T-cell (primary cell): ENCODE measurements at places on chromosomes 2 and 18. TPM values are rescaled to one million over a fixed set of nuclear protein-coding genes. Genes with fewer than 3 reads are reported as not detected.

GRCh38 chr2:223214394-223215253, 162.6 kb downstream of the KCNE4 start:
- DNase-seq = no peak

DNA sequence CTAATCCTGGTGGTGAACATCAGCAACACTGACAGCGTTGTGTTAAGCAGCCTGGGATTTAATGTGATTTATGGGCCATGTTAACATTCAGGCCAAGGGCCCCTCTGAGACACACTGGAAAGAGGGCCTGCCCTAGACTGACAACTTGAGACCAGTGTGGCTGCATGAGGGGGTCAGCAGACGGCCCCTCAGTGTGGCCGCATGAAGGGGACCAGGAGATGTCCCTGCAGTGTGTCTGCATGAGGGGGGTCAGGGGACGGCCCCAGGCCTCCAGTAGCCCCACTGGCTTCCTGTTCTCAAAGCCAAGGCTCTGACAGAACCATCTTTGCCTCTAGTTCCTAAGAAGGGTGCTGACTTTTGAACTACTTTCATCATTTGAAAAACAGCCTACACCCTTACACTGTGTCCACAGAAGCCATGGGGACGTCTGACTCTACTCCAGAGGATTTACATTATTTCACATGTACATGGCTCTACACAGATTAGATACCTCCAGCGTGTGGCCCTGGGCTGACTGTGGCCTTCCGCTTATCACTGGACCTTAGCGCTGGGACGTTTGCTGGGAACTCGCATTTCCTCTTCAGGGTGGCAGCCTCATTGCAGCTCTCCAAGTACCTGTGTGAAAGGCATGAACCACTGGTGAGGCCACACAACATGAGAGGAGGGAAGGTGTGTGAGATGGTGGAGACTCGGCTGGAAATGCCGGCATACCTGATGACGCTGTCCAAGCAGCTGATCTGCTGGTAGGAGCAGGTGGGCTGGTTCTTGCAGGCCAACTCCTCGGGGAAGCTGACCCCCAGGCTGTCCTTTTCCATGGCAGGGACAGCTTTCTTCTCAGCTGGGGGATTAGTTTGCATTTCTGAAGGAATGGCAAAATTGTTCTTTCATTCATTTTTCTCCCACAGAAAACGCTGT, 18.2 kb upstream of the HES6 start:
- DNase-seq = no peak

- DNase-seq = no peak
Measured at GRCh38 chr2:608711-609110, 68.5 kb downstream of the TMEM18 start.

DNA sequence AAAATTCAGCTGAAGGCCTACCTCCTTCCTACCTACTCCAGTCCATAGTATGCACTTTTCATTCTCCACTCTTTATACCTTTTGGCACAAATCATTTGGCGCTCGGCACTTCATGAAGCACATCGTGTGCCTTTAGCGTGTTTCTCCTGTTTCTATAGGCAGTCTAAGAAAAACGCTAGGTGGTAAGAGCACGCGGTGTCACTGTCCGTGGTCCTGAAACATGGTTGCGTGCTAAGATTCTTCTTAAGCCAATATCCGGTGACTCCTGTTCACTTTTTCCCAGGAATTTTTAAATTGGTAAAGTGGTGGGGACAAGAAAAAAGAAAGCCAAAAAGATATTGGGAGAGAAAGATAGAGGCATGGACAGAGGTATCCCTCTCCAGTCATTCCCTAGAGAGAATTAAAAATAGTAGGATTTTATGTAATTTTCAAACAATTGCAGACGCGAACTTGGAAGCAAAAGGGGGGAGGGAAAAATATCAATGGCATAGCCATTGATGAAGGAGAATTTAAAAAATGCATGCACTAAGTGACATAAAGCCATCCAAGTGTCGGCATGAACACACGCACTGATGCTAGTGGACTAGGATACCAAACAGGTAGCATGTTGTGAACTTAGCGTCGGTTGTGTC, 1.4 kb upstream of the CTNNA2 start:
- DNase-seq = no peak

GRCh38 chr18:64402636-64403035, 253.7 kb upstream of the LINC00305 start:
- DNase-seq = no peak

- DNase-seq = no peak
Measured at GRCh38 chr2:203164311-203164935, 74.4 kb upstream of the CYP20A1 start.

DNA sequence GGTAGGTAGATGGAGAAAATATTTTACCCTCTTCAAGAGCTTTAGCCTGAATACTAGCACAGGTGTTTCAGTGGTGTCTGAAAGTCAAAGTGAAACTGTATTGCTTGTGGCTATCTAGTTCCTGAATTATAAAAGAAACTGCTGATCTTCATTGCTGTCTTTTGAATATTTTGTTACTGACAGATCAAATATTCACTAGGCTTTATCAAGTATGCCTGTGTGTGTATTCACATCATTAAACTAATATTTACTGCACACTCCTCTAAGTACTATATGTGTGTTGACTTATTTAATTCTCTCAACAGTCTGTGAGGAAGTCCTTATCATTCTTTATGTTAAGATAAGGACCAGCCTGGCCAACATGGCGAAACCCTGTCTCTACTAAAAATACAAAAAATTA, 139.6 kb downstream of the SOCS6 start:
- no peak for DNase-seq

EVA1A gene
- total RNA-seq = not detected
